ENCODE measurements at places on chromosomes 4 and X. TPM values are rescaled to one million over a fixed set of nuclear protein-coding genes. Genes with fewer than 3 reads are reported as not detected.

DNA sequence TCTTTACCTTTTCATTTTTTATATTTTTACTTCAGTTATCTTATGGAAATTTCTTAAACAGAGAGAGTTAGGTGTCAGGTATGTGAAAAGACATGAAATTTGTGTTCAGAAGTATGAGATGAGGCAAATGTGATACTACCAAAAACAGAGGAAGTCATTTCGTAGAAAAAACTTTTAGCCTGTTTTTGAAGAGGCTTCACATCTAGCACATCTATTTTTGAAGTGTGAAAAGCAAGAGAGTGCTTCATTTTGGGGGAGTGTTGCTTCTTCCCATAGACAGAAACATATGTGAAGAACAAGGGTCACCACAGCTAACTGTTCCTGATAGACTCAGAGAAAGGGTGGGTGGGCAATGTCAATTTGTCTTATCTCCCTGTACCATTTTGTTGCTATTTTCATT is 125.3 kb downstream of the TET2 start:
- DNase-seq: no peak

GRCh38 chr4:82802911-82803310 is 4.3 kb upstream of the SCD5 start:
- DNase-seq: no peak

DNA sequence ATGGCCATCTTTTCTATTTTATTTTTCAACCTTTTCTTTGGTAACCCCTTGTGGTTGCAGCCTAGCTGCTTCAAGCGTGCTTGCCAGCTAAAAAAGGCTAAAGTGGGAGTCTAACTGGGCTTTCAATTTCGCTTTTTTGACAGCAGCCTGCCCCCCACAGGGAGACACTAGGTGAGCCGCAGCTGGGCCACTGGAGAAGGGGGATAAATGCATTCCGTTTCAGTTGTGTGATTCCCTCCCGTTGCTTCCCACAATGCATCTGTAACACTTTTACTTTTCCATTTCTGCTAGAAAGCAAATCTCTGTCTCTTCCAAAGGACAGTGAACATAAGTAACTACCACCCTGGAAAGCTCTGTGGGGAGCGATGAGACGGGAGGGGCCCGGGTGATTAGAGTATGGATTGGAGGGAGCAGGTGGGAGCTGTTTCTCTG is 86.3 kb upstream of the RAPGEF2 start:
- no peak for DNase-seq

Gene SORBS2
- 50.8 TPM for total RNA-seq

Gene BGN
- 200 TPM for total RNA-seq

Gene SPACA5
- total RNA-seq: not detected

Gene CLGN
- 0.55 TPM for total RNA-seq

Gene HSPA4L
- 8.3 TPM for total RNA-seq

Gene FTSJ1
- total RNA-seq: 46.6 TPM

All from left lung (tissue), 14 donors.